ENCODE measurements at places on chromosomes 6 and 20. TPM values are rescaled to one million over a fixed set of nuclear protein-coding genes. Genes with fewer than 3 reads are reported as not detected.

SIM1 gene
- under 0.01 TPM for total RNA-seq

DNA sequence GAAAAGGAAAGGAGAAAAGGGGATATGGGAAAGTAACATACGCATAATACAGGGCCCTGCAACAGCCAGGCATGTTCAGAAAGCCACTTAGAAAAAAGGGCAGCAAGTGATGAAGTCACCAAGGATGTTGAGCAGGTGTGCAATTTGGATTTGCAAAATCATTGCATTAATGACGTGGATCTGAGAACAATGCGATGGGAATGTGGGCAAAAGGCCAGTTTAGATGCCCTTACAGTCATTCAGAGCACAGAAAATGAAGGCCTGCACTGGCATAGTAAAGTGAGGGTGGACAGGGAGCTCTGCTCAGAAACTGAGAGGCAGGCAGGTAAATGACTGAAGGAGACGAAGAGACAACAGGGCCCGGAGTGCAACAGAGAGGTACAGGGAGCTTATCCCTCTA, 123.7 kb upstream of the NHSL1 start:
- DNase-seq, result no peak

GRCh38 chr20:12072221-12072953, 154.7 kb downstream of the BTBD3 start:
- no peak for DNase-seq

DNA sequence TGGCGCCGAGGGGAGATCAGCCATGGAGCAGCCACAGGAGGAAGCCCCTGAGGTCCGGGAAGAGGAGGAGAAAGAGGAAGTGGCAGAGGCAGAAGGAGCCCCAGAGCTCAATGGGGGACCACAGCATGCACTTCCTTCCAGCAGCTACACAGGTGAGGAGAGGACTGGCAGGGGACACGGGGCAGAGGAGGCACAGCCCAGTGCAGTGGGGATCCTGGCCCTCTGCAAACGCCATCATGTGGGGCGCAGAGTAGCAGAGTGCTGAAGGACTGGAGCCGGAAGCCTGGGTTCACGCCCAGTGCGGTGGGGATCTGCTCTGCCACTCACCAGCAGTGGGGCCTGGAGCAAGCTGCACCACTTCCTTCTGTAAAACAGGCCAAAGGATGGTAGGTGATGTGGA, 41.1 kb upstream of the FANCE start:
- no peak for DNase-seq

DNA sequence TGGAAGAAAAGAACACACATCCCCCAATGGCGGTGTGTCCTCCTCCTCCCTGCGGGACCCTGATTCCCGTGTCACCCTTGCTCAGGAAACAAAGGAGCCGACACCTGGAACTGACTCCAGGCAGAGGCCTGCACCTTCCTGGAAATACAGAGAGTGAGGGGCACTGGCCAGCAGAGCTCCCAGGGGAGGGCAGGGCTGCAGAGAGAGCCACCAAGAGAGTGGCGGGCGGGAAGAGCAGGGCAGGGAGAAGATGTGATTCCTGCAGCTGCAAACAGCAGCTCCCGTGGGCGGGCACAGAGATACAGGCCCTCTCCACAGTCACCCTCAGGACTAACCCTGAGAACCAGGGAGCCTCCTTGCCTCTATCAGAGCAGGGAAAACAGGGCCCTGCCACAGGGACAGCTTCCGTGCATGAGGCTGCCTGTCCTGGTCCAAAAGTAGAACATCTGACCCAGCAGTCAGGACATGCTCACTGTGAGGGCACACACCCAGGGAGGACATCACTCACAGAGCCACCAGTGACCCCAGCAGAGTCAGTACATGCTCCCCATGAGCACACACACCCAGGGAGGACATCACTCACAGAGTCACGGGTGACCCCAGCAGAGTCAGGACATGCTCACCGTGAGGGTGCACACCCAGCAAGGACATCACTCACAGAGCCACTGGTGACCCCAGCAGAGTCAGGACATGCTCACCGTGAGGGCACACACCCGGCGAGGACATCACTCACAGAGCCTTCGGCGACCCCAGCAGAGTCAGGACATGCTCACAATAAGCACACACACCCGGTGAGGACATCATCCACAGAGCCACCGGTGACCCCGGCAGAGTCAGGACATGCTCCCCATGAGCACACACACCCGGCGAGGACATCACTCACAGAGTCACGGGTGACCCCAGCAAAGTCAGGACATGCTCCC, 193.1 kb downstream of the DLL1 start:
- no peak for DNase-seq

BHLHE23 gene
- total RNA-seq, result 1.3 TPM

DSE gene
- total RNA-seq, result 35.8 TPM

BPIFB1 gene
- not detected for total RNA-seq

PI3 gene
- total RNA-seq, result not detected
